Ovary (tissue), 10 donors: ENCODE measurements at places on chromosomes 2 and 18. TPM values are rescaled to one million over a fixed set of nuclear protein-coding genes. Genes with fewer than 3 reads are reported as not detected.

Gene TBR1
- total RNA-seq, result not detected

GRCh38 chr2:143581134-143581533 is 451.9 kb downstream of the ARHGAP15 start:
- DNase-seq, result no peak

DNA sequence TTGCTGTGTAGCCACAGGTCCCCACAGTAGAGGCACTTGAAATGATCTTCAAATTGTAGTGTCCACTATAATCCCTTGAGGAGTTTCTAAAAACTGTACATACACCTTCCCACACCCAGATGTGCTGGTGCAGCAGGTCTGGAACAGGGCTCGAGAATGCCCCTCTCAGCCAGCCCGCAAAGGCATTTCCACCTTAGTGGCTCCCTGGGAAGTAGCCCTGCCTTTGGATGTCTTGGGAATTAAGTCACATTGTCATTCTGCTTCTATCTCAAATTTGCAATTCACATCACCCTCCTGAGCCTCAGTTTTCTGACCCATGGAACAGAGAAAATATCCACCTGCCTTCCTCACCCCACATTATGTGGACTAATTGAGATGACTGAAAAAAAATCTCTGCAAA is 44.3 kb upstream of the TCF7L1 start:
- no peak for DNase-seq

Gene KCNK3
- 4.2 TPM for total RNA-seq

Gene ADGRF3
- total RNA-seq, result not detected
